ENCODE measurements at places on chromosomes 4 and X.

DNA sequence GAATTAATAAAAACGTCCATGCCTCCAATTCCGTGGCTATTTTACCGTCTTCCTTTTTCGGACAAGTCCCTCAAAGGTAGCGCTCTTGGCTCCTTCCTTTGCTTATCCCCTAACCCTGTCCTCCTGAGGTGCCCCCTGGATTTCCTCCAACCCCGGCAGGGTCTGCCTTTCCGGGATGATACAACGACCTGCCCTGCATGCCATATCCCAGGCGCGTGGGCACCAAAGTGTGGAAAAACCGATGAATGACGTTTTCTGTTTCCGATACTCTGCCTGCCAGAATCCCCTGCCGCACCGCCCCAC, 706 bp upstream of the CSTF2 start:
- DNase-seq: no peak

GRCh38 chr4:107711831-107712230, 8.2 kb downstream of the PAPSS1 start:
- DNase-seq: no peak

DNA sequence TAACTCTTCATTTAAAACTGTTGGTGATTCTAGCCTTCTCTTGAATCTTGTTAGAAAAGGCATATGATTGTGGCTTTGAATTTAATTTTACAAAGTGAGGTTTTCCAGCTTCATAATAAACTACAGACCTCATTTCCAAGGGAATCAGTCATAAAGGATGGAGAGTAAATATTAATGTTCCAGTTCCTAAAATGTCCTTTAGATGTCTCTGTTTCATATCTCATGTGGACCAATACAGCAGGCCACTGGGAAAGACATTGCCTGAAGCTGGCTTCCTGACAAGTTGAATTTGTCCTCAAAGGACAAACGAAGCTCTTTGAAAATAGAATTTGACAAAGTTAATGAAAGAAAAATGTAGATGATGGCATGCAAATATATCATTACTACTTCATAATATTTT, 125.4 kb downstream of the ZNF330 start:
- DNase-seq: peak; percentile 56

DNA sequence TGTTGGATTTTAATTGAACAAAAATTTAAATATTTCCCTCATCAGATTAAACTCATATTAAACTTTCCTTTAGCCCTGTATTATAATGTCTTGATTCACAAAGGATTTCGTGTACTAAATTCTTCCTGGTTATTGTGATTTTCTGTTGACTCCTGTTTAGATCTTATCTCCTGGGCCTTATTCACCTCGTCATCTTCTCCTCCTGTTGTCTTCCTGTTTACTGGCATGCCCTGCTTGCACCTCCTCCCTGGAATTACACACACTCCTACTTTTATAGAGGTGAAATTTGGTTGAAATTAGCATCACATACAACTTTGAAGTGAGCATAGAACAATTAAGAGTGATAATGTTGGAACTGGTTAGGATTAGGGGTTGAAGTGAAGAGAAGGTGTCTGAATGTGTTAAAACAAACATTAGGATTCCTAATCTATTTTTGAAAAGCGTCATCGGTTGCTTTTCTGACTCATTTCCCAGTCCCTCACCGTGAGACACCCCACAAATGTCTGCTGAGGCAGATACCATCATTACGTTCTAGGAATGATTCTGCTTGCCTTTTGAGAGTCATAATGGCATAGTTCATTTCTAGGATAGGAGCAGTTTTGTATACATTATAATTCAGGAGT, 32.5 kb downstream of the TLL1 start:
- DNase-seq: peak; percentile 53

- no peak for DNase-seq
Measured at GRCh38 chr4:8699479-8700145, 107.0 kb downstream of the CPZ start.

- DNase-seq: no peak
Measured at GRCh38 chr4:164847967-164848649, 28.9 kb upstream of the APELA start.

GRCh38 chr4:155657169-155657568, 9.5 kb upstream of the GUCY1A1 start:
- no peak for DNase-seq

DNA sequence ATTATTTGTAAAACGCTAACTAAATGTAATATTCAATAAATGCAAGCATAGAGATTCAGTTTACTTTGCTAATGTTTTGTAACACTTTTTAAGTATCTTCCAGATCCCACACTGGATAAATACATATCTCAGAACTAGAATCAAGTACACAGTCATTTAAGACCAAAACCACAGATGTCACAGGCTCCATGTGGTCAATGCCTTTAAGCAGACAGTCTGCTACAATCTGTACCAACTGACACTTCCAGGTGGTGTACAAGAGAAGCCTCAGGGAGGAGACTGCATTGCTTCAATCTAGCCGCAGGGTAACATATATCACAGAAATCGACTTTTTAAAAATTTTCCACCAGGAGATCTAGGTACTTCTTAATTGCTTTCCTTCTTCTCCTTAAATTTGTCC, 229.6 kb upstream of the DIAPH2 start:
- DNase-seq: no peak

GRCh38 chr4:172011196-172011595, 198.0 kb downstream of the GALNTL6 start:
- DNase-seq: no peak

Measured in HTR-8/SVneo (cell line).